ENCODE measurements at places on chromosomes 6 and 20.

DNA sequence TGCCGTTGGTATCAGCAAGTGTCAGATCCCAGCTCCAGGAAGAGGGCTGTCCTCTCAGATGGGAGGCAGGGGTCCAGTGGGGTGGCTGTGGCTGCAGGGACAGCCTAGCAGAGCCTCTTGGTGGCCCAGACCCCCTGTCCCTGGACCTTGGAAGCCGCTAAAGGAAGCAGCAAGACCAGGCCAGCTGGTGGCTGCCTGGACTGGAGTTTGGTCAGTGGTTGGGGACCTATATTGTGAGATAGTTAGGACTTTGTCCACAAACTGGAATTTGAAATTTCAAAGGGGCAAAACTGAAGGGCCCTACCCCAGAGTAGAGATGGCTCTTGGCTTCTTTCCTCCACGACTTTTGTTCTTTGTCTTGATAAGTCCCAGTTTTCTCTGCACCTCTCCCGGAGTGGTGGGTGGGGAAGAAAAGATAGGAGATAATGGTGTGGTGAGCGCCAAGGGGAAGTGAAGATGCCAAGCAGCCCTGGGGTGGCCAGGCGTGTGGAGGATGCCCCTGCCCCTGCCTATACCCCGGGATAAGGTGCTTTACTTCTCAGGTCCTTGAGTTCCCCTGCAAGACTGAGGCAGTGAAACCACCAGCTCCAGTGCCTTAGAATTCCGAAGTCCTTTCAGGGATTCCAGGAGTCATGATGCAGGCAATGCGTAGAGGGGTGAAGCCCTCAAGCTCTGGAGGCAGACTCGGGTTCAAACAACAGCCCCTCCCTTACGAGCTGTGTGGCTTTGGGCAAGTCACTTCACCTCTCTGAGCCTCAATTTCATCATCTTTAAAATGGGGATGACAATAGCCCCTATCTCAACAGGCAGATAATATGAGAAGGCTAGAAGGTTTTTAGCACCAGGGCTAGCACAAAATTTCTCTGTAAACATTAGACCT lies 40.2 kb downstream of the HNF4A start:
- DNase-seq = no peak

- no peak for DNase-seq
Observed at GRCh38 chr6:166900956-166901607, 55.3 kb downstream of the RNASET2 start.

DNA sequence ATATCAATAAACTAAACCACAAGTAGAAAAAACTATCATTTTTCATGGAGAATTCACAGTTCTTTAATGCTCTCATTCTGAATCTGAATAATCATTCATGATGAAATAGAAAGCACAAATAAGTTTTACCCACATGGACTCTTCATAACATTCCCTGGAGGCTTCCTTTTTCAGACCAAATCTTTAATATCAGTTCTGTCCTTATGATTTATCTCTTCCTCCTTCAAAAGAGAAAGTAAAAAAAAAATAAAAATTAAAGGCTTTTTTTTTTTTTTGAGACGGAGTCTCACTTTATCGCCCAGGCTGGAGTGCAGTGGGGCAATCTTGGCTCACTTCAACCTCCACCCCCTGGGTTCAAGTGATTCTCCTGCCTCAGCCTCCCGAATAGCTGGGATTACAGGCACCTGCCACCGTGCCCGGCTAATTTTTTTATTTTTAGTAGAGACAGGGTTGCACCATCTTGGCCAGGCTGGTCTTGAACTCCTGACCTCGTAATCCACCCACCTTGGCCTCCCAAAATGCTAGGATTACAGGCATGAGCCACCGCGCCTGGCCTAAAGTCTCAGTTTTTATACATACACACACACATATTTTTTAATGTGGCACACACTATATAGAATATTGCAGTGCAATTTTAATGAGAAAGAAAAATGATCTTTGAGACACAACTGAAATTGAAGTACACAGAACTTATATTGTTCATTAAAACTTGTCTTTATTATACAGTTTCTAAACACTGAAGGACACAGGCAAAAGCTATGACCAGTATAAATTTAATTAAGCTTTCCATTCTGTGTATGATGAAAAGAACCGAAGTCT lies 31.9 kb upstream of the ZNF217 start:
- no peak for DNase-seq

- no peak for DNase-seq
Observed at GRCh38 chr6:17968876-17969275, 18.6 kb downstream of the KIF13A start.

GRCh38 chr20:24935140-24935539 lies 13.9 kb upstream of the CST7 start:
- DNase-seq = no peak

- peak; percentile 80 for DNase-seq
Observed at GRCh38 chr20:46752728-46753127, 43.3 kb downstream of the SLC2A10 start.

- no peak for DNase-seq
Observed at GRCh38 chr20:32808438-32808837, 11.3 kb upstream of the MAPRE1 start.

- DNase-seq = no peak
Observed at GRCh38 chr20:40851051-40851450, 162.0 kb upstream of the MAFB start.

DNA sequence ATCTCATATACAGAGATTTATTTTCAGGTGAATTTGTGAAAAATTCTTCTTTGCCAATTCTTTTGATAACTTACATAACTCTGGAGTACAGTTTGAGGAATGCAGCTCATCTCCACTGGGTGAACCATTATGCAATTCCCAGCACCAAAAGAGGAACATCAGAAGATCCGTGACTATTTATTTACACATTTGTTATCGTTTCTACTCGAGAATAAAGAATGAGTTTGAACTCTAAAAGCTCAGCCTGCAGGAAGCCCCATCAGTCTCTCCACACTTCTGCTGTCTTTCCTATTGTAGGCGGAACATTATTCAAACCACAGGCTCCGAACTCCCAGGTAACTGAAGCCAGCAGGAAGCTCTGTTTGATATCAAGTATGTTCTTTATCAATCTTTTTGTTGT lies 95.9 kb upstream of the IFNGR1 start:
- DNase-seq = no peak

DNA sequence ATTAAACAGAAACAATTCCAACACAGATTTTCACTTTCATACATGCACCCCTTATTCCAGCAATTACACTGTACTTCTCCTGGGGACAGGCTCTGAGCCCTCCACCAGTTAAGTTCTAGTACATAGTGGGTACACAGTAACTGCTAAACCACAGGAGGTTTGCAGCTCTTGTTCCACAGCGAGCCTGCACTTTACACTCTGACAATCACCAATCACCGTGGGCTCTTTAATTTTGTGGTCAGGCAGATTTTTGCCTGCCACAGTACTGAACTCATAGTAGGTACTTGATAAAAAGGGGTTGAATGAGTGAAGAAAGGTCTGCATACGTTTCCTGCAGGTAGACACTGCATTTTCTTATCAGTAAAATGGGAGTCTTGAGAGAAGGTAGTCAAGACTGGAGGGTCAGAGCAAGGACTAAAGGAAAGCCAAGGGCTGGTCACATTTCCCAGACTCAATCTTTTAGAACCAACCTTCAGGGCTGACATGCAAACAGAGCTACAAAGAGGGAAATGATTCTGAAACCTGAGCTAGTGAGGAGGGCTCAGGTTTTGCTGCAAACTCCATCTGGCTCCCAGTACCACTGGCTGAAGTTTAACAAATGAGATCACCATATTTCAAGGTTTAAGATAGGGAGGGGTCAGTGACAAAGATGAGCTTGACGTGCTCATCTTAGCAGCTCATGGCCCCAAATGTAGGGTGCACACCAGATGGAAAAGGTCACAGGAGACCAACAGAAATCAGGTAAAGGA lies 404.6 kb downstream of the BTBD9 start:
- DNase-seq = no peak

DNA sequence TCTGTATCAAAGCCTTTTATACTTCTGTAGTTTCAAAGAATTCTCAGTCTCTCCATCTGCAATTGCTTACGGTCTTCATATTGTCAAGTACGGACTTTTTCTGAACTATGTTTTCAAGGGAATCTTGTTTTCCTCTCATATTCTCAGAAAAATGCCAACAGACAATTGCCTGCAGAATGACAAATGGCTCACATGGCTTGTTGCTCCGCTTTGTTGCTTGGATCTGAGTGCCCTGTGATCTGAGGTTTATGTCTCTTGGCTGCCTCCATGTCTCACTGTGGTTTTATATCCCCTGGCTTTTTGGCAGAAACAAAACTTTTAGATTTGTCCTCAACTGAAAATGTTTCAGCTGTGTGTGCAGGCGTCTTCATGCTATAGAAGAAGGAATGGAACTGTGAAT lies 285.4 kb upstream of the CHD6 start:
- DNase-seq = no peak

GRCh38 chr6:125251516-125252220 lies 50.1 kb downstream of the HDDC2 start:
- no peak for DNase-seq

DNA sequence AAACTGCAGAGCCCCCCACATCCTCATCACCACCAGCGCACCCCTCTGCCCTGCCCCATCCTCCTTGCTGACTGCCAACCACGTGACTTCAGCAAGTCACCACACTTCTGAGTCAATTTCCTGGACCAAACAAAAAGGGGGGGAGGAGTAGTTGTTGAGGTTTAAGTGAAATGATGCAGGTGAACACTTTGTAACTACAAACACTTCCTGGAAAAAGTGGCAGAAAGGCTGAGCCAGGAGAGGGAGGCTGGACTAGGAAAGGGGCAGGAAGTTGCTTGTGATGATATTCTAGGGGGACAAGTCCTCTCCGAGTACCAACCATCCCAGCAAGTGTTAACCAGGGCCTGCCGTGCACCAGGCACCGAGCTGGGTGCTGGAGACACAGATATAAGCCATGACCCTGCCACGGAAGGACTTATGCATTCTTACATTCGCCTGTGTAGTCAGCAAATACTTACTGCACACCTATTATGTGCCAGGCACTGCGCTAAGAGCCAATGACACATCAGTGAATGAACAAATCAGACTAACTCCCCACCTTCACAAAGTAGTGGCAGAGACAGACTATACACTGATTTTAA lies 67.3 kb downstream of the PREX1 start:
- peak; percentile 83 for DNase-seq

GRCh38 chr6:125747589-125748405 lies 1.6 kb upstream of the HEY2 start:
- peak; percentile 9 for DNase-seq

GRCh38 chr6:30570740-30571074 lies 535 bp upstream of the ABCF1 start:
- no peak for DNase-seq

DNA sequence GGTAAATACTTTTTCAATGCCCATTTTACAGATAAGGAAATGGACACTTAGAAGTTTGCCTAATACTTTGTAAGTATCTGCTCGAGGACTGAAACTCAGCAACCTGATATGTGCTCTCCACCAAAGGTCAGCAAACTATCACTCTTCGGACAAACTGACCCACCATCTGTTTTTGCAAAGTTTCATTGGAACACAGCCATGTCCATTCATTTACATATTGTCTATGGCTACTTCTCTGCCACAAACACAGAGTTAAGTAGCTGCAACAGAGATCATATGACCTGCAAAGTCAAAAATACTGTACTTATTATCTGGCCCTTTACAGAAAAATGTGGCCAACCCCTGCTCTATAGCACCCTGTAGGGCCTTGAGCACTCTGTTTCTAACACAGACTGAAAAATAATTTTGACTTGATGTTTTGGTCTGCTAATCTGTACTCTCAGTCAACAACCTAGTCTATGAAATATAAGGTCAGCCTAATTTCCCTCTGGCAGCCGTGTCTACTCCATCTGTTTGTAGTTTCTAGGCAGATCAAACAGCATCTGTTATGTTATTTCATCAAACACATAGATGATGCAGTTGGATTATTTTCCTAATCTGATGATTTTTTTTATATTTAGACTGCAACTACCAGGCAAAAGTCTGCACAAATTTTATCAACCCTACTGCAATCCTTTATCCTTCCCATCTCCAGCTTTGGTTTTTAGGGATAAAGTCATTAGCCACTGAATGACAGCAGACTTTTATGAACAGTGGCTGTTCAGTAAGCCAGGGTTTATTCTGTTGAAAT lies 41.4 kb upstream of the BEND6 start:
- DNase-seq = no peak

GRCh38 chr6:24228681-24229255 lies 102.8 kb downstream of the NRSN1 start:
- DNase-seq = peak; percentile 58

DNA sequence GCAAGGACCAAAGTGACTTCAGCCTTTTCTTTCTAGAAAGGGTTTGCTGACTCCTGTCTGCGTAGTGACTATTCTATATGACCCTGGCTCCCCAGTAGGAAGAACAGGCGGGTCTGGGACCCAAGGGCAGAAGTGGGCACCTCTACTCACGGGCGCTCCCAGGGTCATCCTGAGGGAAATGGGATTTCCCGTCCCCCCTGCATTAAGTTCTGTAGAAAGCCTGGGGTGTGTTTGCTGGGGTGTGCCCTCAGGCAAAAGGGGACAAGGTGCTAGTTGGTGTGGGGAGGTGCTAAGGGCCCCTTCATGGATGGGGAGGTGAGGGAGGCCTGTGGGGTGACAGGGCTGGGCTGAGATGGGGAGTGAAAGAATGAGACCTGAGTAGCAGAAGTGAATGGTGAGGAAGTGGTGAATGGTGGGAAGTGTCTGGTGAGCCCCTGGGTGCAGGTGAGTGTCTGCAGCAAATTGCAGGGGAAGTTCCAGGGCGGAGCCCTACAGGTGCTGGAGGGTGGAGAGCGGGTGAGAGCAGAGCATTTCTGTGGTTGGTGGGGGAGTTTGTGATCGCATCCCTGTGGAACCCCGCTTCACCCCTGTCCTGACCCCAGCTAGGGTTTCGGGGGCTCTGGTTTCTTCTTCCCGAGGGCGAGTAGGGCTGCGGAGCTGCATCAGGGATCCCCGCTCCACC lies 21.1 kb downstream of the RAET1L start:
- DNase-seq = no peak

DNA sequence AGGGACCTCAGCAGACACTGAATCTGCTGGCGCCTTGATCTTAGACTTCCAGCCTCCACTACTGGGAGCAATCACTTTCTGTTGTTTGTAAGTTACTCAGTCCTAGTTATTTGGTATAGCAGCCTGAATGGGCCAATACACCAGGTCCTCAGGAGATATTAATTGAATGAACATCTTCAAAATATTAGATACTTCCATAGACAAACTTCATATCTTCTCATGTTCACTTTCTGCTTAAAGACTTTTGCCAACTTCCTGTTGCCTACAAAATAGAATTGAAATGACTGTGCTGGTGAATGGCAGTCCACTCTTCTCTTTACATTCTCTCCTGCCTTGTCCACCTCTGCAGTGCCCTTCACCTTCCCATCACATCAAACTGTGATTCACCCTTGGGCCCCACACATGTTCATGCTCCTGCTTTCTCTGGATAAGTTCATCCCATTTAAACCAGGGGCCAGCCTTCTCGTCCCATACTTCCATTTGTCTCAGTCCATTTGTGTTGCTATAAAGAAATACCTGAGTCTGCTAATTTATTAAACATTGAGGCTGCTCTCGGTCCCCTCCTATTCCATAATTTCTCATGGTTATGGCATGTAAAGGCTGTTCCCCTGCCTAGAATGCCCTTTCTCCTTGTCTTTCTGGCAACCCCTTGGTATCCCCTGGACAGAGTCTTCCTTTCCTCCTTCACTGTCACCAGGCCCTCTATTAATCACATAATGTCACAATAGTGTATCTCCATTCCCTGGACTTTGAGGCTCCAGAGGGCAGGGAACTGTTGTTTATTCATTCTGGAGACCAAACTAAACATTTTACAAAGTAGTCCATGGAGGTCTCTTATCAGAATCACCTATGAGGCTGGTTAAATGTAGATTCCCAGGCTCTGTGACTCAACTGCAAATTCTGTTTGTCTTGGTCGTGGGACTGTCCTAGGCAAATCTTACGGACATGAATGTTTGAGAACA lies 148.3 kb upstream of the TMEM170B start:
- DNase-seq = no peak
